ENCODE measurements at places on chromosomes 16 and 17.

- DNase-seq = peak; percentile 14
These were observed 44.2 kb upstream of the CLEC18A start for GRCh38 chr16:69906838-69907401.

GRCh38 chr16:13950821-13951547, 31.0 kb downstream of the ERCC4 start:
- no peak for DNase-seq

- DNase-seq = peak; percentile 76
These were observed 246.4 kb downstream of the PRKCA start for GRCh38 chr17:66548659-66549310.

DNA sequence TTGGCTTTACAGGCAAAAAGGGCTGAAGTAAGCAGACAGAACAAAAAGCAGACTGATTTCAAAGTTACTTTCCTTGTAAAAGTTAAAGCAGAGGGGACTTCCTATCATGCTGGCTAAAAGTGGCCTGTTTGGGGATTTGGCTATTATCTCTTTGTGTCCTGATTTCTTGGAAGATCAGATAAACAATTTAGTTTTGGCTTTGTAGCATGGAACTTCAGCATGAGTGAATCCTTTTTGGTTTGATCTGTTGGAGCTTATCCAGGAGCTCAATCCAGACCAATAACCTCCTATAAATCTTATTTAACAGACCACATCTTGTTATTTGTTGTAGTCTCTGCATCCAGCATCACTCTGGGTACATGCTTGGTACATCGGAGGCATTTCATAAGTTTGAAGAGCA, 8.9 kb upstream of the RNF112 start:
- DNase-seq = no peak

DNA sequence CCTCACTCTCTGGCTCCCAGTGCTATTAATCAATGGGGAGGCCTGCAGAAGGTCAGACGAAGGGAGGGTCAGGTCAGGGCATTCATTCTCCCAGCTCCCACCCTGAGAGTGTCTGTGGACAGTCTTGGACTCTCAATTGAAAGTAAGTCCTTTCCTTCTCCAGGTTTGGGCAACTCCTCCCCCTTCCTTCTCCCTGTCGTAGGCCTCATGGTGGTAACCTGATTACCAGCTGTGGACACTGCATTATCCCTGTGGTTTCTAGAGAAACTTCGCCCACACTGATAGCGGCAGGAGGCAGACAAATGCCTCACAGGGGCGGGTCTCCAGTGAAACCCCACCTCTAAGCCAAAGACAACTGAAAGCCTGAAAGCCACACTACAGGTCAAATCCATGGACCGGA, 57.7 kb upstream of the SLC25A19 start:
- DNase-seq = peak; percentile 41

DNA sequence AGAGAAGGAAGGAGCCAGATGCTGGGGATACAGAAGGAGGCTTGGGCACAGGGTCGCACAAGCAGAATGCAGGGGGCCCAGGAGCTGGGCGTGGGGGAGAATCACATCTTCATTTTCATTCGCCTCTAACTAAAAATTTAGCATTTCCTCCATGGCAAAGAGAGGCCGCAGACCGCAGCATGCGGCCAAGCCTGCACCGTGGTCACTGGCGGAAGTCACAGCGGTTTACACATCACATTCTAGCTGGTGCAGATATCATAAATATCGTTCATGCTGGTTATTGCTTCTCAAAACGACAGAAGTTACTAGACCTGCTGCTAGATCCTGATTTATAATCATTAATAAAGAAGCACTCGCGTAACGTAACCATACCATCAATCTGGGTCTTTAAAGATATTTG, 162.0 kb downstream of the NTN1 start:
- no peak for DNase-seq

GRCh38 chr17:50396261-50397110, 837 bp downstream of the LRRC59 start:
- DNase-seq = peak; percentile 46

GRCh38 chr17:74605361-74605760, 13.3 kb upstream of the CD300LD start:
- peak; percentile 83 for DNase-seq

- DNase-seq = no peak
These were observed 240.9 kb downstream of the CDH11 start for GRCh38 chr16:64880994-64881393.

DNA sequence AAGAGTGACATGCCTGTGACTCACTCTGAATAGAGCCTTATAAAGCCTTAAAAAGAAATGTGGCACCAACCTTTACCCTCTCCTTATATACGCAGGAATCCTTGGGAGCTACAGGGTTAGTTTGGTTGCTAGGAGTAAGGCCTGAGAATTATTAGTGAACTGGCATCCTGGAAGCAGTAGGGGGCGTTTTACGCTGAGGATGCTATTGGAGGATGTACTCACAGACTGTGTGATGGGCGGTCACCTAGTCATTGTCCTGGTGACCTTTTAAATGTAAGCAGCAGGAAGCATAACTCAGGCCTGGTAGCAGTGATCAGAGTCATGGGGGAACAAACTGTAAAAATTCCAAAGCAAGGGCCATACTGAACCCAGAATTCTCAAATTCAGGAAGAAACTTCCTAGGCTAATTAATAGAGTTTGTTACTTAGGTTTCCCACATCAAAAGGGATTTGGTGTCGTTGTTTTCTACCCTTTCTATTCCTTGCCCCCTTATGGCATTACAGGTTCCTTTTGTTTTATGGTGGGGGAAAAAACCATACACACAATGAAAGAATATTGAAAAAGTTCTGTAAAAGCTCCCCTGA, 153.8 kb downstream of the SNX11 start:
- peak; percentile 74 for DNase-seq

- DNase-seq = no peak
These were observed 162.2 kb upstream of the ZFHX3 start for GRCh38 chr16:73210084-73210483.

- DNase-seq = no peak
These were observed 393.9 kb upstream of the MAF start for GRCh38 chr16:79994418-79994817.

GRCh38 chr16:80672379-80672778, 131.6 kb downstream of the DYNLRB2 start:
- DNase-seq = no peak

- DNase-seq = no peak
These were observed 24.1 kb downstream of the DNAJA2 start for GRCh38 chr16:46949241-46949892.

- no peak for DNase-seq
These were observed 11.3 kb downstream of the CORO7 start for GRCh38 chr16:4404967-4405696.

GRCh38 chr17:3260163-3260562, 38.0 kb downstream of the OR3A1 start:
- no peak for DNase-seq

DNA sequence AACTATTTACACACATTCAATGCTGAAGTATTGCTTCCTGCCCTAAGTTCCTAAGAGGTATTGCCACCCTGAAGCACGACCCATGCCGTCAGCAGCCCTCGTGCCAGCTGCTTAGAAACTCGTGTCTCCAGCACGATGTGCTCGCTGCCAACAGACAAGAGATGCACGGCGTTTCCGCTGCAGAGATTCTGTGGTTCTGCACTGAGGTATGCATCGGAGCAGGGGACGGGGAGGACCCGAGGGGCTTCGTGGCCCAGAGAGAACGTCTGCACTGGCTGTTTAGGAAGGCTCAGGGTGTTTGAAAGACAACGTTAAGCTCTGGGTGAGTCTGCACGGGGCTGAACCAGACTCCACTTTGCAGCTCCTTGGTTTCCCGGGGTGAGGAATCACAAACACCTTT, 82.7 kb upstream of the CREBBP start:
- DNase-seq = no peak

DNA sequence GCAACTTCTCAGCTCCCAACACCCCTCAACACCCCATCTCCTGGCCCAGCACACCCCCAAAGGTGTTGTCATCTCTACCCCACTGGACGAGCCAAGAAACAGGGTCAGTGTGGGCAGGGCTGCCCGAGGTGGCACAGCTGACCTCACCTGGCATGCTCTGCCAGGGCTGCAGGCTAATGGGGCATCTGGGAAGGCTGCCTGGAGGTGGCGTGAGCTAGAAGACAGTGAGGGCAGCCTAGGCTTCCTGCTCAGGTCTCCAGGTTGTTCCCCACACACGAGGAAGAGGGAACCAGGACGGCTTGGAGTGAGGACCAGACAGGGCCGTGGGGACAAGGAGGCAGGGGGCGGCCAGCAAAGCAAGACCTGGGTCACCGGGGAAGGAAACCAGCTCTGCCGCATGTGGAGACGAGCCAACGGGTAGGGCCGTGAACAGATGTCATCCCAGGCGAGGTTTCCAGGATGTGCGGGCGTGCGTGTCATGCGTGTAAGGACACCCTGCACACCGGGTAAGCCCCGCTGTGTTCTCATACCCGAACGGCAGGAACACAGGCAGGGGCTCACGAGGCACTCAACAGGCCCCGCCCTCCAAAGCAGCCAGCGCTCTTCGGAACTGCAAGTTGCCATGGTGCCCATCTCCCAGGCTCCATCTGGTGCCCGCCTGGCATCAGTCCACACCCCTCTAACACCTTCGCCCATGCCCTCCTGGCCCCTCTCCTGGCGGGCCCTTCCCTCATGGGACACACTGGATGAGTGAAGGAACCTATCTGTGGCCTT, 29.6 kb upstream of the PVALEF start:
- DNase-seq = no peak

DNA sequence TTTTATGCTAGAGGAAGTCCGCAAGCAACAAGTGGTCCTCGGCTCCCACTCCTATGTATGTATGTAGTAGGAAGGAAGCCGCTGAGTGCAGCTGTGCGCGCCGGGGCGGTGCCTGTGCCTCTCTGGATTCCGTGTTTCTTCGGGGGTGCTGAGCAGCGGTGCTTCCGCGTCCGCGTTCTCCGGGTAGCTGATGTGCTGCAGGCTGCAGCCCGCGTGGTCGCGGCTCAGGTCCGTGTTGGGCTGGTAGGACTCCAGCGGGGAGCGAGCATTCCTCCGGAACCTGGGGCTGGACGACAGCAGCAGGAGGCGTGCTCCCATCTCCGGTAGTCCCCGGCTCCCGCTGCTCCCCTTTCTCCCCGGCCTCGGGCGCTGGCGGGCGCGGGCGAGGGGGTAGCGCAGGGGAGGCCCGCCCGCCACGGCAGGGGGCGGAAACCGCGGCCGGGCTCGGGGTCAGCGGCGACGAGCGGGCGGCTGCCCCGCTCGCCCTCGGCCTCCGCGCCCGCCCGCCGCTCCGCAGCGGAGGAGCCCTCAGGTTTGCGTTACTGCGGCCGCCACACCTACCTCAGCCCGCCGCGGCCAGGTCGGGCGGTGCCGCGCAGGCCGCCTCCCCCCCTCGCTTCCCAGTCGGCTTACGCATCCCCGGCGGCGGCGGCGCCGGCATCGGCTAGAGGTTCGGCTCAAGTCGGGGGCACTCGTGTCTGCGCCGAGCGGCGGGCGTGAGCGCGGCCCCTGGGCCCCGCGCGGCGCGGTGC, 487 bp downstream of the C17orf67 start:
- peak; percentile 24 for DNase-seq

DNA sequence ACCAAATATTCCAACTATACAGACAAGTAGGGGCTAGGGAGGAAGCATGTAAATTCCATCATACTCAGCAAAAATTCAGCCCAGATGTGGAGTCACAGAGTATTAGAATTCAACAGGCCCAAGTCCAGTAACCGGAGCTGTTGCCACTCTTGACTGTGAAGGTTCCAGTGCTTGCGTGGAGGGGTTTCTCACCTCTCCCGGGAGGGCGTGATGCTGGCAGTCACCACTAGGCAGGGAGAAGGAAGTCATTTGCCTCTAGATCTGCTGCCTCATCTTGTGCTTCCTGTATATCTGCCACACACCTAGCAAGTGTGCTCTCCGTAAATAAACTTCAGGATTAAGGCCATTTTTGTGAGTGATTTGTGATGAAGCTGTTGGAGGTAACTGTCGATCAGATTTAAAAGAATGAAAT, 1.0 kb upstream of the CKLF start:
- peak; percentile 39 for DNase-seq

Data from A172 (cell line).